Neural crest cell (in vitro differentiated cells): ENCODE measurements at places on chromosomes 13 and 19. TPM values are rescaled to one million over a fixed set of nuclear protein-coding genes. Genes with fewer than 3 reads are reported as not detected.
A peak's percentile ranks its signal among the peaks of the same experiment; 100 is the strongest.

SIAH3 gene
- 0.36 and 0.42 TPM in 2 replicates for total RNA-seq

NLRP4 gene
- not detected in 2 replicates for total RNA-seq

DGKH gene
- total RNA-seq = 10.0 and 12.4 TPM in 2 replicates

ZNF793 gene
- total RNA-seq = 17.7 and 18.1 TPM in 2 replicates

- DNase-seq = no peak
Observed at GRCh38 chr19:12733369-12734214, 892 bp downstream of the TRIR start.

- DNase-seq = no peak
Observed at GRCh38 chr19:54297759-54298305, 15.1 kb downstream of the LILRA5 start.

GRCh38 chr19:2546128-2547032 lies 70.5 kb downstream of the GADD45B start:
- peak; percentile 77 for DNase-seq

- peak; percentile 37 for DNase-seq
Observed at GRCh38 chr19:8334458-8335342, 8.4 kb downstream of the KANK3 start.

GRCh38 chr19:45899919-45900589 lies 2.4 kb downstream of the MYPOP start:
- no peak for DNase-seq

DNA sequence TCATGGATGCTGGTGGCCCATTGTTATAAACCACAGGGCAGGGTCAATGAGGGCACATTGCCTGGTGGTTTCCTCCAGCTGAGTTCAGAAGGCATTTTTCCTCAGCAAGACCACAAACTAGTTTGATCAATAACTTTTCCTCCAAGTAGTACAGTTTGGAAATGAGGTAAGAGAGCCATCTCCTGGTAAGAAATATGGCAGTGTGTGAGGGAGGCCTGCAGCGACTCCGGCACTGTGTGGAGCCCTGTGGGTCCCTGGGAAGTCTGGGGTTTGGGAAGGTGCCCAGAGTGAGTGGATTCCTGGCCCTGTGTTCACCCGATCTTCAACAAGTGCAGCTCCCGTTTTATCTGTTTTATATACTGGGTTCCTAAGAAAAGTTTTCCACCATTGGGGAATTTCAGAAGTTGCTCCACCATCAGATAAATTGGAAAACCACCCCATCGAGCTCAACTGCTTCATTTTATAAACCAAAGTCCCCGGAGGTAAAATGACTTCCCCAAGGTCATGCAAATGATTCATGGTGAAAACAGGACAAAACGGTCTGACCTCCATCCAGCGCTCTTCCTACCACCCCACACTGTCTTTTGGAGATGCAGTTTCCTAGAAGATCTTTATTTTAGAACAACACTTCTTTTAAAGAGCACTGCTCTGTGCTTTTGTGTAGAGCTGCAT lies 148.4 kb downstream of the KATNAL1 start:
- no peak for DNase-seq

DNA sequence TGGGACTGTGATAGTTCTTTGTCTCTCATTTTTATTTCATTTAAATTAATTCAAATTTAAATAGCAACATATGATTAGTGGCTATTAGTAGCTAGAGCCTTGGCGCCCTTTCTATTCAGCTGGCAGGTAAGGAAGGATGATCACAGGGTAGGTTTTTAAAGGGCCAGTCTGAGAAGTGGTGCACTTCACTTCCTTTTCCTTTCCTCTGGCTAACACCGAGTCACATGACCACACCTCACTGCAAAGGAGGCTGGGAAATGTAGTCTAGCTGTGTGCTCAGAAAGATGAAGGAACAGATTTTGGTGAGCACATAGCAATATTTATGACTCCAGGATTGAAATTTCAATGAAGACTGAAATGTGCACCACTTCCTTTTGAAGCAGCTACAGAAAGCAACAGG lies 128.7 kb downstream of the TSHZ3 start:
- DNase-seq = no peak

- DNase-seq = no peak
Observed at GRCh38 chr19:14015524-14016035, 9.5 kb upstream of the RFX1 start.

DNA sequence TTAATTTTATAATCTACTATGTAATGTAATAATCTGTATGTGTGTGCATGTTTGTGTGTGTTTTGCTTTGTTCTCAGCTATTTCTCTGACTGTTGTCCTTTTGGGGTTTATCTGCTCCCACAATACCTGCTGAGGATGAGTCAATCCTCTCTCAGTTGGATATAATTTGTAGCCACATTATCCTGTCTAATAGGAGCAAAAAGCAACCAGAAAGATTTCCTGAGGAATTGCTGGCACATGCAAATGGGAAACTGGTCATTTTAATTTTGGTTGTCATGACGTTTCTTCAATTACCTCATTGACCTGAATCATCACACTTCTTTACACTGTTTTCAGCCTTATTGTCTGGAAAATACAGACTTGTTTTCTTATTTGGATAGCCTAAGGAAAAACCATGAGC lies 488.4 kb downstream of the KLF5 start:
- DNase-seq = no peak
